ENCODE measurements at places on chromosomes 5 and 9.

DNA sequence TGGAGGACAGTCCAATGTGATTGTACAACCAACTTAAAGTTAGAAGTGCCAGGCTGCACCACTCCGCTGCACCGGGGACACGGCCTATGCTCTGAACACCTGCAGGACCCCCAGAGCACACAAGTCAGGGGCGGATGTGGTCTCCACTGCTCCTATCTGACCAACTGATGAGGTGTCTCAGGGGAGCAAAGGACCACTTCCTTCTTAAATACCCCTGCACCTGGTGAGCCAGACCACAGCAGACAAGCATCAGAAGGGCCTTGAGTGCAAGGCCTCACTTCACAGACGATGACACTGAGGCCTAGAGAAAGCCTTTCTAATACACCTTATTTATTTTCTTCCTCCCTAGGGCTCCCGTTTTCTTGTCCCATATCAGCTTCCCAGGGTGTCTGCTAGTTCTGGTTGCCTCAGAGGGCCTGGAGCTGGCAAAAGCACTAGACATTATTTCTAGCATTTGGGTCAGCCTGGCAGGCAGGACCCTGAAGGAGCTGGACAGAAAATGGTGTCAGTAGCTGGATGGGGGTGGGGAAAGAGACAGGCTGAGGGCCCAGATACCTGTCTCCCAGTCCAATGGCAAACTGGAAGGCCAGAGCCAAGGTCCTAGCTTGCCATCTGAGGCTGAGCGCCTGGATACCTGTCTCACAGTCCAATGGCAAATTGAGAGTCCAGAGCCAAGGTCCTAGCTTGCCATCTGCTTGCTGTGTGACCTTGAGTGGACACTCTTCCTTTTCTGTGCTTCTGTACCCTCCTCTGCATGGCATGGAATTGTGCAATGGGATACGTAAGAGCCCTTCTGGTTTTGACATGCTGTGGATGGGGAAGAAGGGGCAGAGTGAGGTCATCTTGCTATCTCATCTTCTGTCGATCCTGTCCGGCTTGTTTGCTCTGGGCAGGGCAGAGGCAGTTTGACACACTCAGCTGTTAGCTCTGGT is 9.0 kb downstream of the CCDC69 start:
- DNase-seq = no peak

- DNase-seq = no peak
Observed at GRCh38 chr9:80191108-80191507, 619.3 kb downstream of the TLE4 start.

DNA sequence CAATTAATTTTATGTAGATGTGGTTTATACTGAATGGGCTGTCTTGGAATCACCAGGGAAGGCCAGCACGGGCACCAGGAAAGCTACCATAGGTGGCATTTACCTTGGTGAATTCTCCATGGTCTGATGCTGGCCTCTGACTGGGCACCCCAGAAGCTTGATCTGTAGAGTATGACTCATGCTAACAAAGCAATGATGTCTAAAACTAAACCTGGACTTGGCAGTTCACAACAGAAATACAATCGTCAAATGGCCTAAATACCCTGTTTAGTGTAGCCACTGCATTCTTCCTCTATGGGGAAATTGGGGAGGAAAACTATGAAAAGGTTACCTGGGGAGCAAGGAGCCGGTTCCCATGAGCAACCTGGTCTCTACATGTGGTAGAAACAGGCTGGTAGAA is 98.0 kb downstream of the ATPSCKMT start:
- no peak for DNase-seq

- DNase-seq = no peak
Observed at GRCh38 chr9:131036529-131037334, 27.8 kb downstream of the LAMC3 start.

DNA sequence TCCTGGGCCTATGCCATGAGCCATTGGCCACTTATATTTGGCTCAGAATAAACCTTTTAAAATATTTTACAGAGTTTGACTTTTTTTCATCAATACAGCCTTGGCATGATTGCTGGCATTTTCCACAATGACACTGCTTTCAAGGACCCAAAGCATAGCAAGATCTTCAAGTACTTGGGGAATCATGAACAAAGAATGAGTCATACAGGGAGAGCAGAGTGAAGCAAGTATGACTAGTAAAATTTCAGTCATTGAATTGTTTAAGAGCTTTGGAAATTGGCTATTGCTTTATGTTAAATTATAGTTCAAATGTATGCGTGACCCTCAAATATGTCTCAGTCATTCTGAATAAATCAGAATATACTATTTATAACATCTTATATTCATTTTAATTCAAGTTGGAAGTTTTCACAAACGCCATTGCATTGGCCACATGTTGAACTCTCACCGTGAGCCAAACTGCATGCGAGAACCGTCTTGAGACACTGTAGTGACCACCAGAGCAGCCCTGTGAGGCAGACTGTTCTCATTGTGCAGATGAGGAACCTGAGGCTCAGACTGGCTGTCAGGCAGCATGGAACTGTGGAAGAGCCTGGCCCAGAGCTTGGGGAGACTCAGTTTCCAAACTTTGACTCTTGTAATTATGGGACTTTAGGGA is 52.9 kb downstream of the GDNF start:
- no peak for DNase-seq

GRCh38 chr9:93730648-93731047 is 154.3 kb downstream of the PHF2 start:
- DNase-seq = no peak

- no peak for DNase-seq
Observed at GRCh38 chr9:136147038-136147889, 28.6 kb upstream of the TMEM250 start.

DNA sequence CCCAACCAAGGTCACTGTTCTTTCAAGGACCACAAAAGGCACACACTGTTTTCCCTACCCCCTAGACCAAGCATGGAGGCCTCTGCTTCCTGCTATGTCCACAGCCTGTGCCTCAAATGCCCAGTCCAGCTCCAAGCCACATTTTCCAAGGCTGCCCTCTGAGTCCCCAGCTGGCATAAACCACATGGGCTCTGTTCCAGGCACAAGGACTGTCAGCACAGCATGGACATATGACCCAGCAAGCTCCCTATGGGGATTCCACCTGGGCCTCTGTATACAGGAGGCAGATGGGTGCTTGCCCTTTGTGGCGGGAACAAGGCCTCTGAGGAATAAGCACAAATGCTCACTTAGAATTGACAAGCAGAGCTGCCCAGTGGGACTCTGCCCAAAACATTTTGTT is 115.2 kb downstream of the SPOCK1 start:
- DNase-seq = no peak

DNA sequence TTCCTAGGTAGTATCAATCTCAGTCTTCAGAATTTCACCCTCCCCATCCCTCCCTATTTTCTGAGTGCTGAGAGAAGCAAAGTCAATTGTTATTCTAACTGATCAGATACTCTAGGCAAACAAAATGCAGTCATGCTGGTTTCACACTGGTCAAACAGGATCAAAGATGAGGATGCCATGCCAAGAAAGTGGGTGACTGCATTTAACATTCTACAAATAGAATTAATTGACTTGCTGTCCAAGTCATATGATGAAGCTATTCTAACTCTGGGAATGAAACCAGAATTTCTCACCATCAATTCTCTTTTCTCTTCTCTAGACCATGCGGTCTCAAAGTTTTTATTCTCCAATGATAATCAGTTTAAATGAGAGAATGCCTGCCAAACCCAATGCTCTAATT is 112.5 kb downstream of the CTNND2 start:
- no peak for DNase-seq

Data from left renal pelvis (tissue), 4 donors.